CD4-positive, CD25-positive, alpha-beta regulatory T cell (primary cell): ENCODE measurements at places on chromosomes 6 and 20.
A peak's percentile ranks its signal among the peaks of the same experiment; 100 is the strongest.

- DNase-seq = no peak
Observed at GRCh38 chr6:79665725-79666551, 34.8 kb downstream of the SH3BGRL2 start.

DNA sequence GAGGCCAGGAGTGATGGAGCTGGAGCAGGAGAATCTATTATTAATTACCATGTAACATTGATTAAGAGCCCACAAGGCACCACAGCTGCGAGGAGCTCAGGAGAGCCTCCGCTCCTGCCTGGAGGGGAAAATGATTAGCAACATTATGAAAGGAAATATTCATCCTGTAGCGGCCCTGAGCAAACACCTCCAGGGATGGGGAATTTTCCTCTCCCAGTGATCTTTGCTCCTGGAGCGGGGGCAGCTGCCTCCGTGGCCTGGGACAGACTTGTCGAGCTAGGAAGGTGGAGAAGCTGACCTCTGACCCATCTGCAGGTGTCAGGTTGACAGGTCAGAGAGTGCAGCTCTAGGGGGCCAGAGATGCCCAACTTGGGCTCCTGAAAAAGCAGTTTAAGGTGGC, 40.1 kb upstream of the SIRPA start:
- no peak for DNase-seq

DNA sequence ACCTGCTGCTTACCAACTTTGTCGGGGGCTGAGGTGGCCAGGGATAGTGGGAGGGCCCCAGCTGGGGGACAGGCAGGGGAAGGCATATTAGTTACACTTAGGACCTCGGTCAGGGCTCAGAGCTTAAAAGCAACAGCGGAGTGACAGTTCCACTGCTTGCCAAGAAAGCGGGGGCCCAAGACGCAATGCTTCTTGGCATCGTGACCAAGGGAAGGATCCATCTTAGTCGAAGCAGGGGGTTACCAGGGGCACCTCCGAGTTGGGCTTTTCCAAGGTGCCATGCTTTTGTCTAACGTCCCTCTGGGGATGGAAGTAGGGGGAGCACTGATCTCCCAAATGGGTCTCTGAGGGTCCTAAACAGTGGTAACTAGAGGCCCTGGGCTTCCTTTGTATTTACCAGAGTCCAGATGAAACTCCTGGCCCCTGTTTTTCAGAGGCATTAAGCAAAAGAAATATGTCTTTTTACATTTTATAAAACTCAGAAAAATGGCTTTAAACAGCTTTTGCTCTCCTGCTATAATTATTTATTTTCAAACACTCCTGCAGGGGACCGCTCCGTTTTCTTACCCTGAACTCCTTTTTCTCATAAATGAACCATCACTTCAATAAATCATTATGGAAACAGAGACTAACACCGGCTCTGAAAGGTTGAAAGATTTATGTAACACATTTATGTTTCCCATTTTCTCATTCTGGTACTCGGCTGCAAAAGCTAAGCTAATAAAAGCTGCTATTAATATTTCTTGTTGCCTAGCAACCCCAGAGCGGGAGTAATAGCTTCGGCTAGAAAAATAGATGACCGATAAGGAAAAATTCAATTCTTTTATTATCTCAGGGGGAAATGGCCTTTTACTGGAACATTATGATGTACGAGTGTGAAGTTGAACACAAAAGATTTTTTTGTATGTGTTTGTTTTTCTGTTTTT, 100.4 kb downstream of the TOX2 start:
- no peak for DNase-seq

DNA sequence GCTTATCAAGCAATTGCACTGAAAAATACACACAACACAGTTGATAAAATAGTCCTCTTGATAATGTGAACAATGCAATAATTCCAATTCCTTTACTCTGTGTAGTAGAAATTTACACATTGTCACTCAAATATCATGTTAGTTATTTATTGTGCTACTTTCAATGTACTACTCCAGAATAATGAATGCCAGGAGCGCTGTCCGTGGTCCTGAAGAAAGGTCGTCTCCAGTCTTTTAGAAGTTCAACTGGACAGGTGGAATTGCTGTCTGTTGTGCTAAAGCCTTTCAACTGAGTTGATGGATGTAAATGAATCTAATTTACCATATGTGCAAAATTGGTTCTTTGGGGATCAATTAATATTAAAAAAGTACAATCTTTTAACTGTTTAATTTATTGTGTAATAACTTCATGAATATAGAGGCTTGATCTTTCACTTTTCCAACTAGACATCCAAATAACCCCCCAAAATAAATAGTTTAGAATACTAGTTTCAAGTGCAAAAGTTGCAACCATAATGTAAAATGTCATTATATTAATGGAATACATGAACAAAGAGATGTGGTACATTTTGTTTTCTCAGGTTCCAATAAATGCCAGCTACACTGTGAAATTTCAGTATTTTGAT, 3.2 kb downstream of the GRIK2 start:
- DNase-seq = peak; percentile 34

GRCh38 chr6:71028236-71028876, 71.5 kb upstream of the B3GAT2 start:
- no peak for DNase-seq
